Right ventricle myocardium inferior (tissue), 1 donor: ENCODE measurements at places on chromosomes 16 and 17.

- DNase-seq: no peak
These were observed 31.6 kb downstream of the IFT140 start for GRCh38 chr16:1580256-1580655.

DNA sequence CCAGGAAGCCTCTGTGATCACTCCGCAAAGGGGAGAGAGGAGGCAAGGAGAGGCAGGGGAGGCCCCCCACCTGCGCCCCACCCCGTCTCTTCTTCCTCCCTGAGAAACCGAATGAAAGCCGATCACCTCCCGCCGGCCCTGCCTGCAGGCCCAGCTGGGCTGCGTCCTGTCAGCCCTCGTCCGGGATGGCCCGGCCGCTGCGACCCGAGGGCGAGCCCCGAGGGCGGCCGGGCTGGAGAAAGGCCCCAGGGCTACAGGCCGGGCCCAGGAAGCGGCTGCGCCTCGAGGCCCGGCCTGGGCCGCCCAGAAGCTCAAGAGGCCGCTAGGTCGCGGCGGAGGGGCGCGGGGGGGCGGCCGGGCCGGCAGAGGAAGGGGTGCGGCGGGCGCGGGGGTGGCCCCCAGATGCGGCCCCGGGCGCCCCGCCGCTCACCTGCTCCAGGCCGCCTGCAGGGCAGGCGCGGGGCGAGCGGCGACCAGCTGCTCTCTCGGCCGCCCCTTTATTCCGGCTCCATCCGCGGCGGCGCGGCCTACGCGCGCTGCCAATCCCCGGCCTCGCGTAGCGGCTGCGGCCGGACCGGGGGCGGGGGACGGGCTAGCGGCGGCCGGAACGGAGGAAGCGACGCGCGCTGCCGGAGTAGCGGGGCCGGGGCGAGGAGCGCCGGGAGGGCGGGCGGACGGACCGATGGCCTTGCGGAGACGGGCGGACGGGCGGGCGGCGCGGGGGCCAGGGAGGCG lies at the start of gene ZNF319:
Gene ZNF319, minus strand, starts transcription at position 702 of the 735 bp plus-strand sequence. CDS start 2,407 bp downstream, outside the sequence.
- DNase-seq: no peak

DNA sequence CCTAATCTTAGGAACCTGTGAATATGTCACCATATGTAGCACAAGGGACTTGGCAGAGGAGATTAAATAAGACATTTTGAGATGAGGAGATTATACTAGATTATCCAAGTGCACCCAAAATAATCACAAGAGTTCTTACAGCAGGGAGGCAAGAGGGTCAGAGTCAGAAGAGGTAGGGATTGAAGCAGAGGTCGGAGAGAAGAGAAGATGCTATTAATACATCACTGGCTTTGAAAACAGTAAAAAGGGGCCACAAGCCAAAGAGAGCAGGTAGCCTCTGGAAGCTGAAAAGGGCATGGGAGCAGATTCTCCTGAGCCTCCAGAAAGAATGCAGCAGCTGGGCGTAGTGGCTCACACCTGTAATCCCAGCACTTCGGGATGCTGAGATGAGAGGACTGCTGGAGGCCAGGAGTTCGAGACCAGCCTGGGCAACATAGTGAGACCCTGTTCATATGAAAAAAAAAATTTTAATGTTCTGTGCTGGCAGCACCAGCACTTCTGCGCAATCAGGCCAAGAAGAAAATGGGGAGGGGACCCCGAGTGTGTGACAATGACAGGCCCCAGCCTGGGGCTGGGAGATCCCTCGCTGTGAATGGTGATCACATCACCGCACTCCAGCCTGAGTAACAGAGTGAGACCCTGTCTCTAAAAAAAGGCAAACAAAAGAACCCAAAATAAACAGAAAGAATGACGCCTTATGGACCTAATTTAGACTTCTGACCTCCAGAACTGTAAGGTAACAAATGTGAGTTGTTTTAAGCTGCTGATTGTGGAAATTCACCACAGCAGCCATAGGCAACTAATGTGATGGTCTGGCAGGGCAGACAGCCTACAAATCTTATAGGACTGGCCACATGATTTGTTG lies 275.4 kb downstream of the MRTFB start:
- no peak for DNase-seq

DNA sequence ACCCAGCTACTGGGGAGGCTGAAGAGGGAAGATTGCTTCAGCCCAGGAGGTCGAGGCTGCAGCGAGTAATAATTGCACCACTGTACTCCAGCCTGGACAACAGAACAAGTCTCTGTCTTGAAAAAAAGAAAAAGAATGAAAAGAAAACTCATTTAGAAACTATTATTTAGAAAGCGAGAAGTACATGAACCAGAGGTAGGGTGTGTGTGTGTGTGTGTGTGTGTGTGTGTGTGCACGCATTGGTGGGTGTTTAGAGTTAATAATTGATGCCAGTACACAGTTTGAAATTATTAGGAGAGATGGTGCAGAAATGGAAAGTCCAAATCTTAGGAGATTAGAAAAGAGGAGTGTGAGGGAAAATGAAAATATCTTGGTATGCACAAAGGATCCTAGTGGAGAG lies 106.6 kb downstream of the MRTFB start:
- no peak for DNase-seq

- DNase-seq: no peak
These were observed 15.4 kb downstream of the GPT2 start for GRCh38 chr16:46899443-46900143.

DNA sequence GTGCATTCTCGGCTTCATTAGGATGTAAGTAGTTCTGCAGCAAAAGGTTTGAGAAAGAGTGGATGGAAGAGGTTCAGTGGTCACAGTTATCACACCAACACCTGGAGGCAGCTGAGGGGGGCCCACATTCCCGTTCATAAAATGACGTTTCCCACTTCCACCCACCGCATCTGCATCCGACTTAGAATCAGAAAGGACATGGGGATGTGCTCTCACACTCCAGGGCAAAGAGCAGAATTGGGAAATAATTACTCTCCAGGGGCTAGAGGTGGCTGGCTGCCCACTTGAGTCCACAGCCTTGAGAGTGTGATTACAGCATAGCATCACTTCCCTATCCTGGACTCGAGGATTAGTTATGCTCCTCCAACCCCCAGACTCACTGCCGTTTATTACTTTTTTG lies 122.0 kb downstream of the CPPED1 start:
- DNase-seq: no peak

GRCh38 chr16:8848231-8848938 lies 20.4 kb downstream of the CARHSP1 start:
- DNase-seq: no peak

- no peak for DNase-seq
These were observed 112.1 kb downstream of the ADAMTS18 start for GRCh38 chr16:77322757-77323156.

- DNase-seq: no peak
These were observed at the start of gene ENO3 for GRCh38 chr17:4950746-4951204. TSS of gene ENO3 (plus strand) at chr17:4951119. CDS start at chr17:4951830, 711 bp downstream.

DNA sequence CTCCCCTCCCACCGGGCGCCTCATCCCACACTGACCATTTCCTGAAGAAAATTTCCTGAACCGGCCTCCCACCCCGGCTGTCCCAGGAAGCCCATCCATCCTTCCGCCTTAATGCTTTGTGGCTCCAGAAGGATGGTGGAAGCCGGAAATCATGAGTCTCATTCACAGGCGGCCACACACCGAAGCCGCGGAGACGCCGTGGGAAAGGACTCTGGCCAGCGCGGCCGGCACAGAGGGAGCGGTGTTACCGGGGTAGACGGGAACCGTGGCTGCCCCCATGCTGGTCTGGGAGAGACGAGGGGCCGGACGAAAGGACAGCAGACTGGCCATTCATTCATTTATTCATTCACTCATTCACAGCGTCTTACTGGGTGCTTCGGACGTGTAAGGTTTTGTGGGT lies 326.8 kb downstream of the SEC14L1 start:
- no peak for DNase-seq

DNA sequence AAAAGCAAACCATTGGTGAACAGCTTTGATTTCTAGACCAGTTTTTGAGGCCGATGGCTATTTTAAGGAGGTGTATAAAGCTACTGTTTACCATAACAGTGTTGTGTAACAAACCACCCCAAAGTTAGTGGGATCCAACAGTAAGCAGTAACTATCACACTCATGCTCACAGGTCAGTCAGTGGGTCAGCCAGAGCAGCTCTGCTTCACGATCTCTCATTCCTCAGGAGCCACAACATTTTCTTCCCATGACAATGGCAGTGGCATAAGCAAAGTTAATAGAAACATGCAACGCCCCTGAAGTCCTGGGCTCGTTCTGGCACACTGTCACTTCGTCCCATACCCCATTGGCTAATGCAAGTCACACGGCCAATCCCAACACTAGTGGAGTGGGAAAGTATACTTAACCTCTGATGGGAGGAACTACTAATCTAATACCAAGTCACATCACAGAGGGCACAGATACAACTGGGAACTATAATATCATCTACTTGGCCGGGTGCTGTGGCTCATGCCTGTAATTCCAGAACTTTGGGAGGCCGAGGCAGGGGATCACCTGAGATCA lies 28.0 kb upstream of the B4GALNT2 start:
- no peak for DNase-seq

- DNase-seq: no peak
These were observed 10.9 kb upstream of the C16orf54 start for GRCh38 chr16:29756654-29757053.

- no peak for DNase-seq
These were observed 23.9 kb upstream of the NLK start for GRCh38 chr17:28018439-28019070.

- no peak for DNase-seq
These were observed 13.2 kb upstream of the MRTFB start for GRCh38 chr16:14057878-14058382.

DNA sequence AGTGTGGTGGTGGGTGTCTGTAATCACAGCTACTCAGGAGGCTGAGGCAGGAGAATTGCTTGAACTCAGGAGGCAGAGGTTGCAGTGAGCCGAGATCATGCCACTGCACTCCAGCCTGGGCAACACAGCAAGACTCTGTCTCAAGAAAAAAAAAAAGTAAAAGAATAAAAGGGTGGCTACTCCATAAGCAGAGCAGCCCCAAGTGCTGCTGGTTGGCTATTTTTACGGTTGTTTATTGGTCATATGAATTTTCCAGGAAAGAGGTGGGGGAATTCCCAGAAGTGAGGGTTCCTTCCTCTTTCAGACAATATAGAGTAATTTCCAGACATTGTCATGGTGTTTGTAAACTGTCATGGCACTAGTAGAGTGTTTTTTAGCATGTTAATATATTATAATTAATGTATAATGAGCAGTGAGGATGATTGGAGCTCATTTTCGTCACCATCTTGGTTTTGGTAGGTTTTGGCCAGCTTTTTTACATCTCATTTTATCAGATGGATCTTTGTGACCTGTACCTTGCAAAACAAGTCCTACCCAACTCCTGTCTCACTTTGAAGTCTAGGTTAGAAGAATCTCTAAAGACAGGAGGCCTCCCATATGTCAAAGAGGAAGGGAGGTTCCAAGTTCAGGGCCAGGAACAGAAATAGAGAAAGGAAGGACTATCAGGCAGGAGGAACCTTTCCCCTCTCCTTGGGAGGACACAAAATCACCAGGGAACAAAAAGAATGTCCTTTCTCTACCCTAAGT lies 39.1 kb downstream of the HOXB1 start:
- no peak for DNase-seq

DNA sequence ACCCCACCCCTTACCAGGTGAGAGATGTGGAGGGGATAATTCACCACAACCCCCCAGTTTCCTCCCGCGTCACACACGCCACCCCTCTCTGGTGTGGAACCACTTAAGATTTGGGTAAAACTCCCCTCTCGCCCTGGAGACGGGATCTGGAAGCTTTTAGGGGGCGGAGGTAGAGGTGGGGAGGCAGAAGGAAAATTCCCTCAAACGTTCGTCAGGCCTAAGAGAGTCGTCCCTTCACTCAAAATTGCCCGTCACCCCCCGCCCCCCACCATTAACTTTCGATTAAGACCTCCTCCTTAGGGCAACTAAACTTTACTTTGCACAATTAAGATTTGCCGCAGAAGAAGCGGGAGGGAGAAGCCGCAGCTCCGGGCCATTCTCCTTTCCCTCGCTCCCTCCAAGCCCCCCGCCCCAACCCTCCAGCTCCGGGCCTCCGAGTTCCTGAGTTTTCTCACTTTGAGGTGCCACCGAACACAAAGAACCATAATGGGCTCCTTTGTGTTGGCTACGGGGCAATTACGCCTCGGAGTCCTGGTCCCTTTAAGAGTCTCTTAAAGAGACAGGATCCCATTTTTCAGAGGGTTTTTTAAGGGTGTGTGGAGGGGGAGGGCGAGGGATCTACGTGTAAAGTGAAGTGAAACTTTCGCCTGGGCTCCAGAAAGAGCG lies 985 bp upstream of the FZD2 start:
- DNase-seq: no peak

GRCh38 chr16:23690771-23691482 lies 12.2 kb downstream of the PLK1 start:
- no peak for DNase-seq

DNA sequence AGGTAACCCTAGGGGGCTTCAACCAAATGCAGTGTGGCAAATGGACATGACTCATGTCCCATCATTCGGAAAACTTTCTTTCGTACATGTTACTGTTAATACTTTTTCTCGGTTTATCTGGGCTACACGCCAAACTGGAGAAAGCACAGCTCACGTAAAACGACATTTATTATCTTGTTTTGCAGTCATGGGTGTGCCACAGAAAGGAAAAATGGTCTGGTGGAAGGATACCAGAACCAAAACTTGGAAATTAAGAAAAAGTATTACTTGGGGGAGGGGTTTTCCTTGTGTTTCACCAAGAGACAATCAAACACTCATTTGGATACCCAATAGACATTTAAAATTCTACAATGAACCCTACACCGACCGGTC lies 23.6 kb downstream of the ALOX15B start:
- no peak for DNase-seq

- no peak for DNase-seq
These were observed 17.0 kb upstream of the TMC5 start for GRCh38 chr16:19400711-19401110.

- no peak for DNase-seq
These were observed 52.0 kb downstream of the BAIAP2 start for GRCh38 chr17:81086789-81087551.

- no peak for DNase-seq
These were observed 1.8 kb downstream of the PIK3R5 start for GRCh38 chr17:8963647-8964258.

GRCh38 chr17:56676810-56677209 lies 83.3 kb downstream of the NOG start:
- DNase-seq: no peak

- DNase-seq: no peak
These were observed 26.1 kb downstream of the SPG7 start for GRCh38 chr16:89534252-89534756.
